GM12864 (cell line): ENCODE measurements at places on chromosomes 11 and 22.

- DNase-seq: no peak
Observed at GRCh38 chr11:70063121-70063520, 15.0 kb upstream of the ANO1 start.

GRCh38 chr11:7540830-7541555, 27.2 kb downstream of the PPFIBP2 start:
- no peak for DNase-seq

DNA sequence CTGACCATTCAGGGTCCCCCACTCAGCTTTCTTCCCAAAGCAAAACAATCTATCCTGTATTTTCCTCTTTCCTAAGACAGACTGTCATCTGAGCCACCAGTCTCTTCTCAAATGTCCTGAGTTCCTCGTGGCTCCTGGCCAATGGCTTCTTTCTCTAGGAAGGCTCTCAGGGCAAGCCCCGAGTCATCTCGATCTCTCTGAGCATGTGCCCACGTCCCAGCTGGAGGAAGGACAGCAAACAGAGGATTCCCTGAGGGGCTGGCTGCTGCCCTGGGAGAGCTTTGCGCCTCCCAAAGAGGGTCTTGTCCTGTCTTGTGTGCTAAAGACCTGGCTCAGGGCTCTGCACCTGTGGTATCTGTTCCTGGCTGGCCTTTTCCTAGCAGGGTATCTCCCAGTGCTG, 8.3 kb downstream of the SLC37A2 start:
- no peak for DNase-seq

DNA sequence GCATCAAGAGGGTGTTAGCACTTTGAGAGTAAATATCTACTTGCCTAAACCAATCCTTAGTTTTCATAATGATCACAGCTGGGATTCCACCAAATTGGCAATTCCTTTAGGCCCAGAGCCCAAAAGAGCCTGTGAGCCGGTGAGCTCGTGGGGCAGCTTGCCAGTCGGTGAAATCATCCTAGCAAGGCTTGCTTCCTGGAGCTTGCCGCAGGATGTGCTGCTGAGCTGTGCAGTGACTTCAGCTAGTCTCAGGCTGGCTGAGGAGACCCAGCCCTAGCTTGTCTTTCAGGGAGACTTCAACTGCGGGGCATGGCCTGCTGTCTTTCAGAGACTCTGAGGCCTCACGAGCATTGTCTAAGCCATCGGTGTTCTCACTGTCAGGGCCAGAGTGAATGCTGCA, 73.6 kb upstream of the SUSD2 start:
- DNase-seq: no peak

DNA sequence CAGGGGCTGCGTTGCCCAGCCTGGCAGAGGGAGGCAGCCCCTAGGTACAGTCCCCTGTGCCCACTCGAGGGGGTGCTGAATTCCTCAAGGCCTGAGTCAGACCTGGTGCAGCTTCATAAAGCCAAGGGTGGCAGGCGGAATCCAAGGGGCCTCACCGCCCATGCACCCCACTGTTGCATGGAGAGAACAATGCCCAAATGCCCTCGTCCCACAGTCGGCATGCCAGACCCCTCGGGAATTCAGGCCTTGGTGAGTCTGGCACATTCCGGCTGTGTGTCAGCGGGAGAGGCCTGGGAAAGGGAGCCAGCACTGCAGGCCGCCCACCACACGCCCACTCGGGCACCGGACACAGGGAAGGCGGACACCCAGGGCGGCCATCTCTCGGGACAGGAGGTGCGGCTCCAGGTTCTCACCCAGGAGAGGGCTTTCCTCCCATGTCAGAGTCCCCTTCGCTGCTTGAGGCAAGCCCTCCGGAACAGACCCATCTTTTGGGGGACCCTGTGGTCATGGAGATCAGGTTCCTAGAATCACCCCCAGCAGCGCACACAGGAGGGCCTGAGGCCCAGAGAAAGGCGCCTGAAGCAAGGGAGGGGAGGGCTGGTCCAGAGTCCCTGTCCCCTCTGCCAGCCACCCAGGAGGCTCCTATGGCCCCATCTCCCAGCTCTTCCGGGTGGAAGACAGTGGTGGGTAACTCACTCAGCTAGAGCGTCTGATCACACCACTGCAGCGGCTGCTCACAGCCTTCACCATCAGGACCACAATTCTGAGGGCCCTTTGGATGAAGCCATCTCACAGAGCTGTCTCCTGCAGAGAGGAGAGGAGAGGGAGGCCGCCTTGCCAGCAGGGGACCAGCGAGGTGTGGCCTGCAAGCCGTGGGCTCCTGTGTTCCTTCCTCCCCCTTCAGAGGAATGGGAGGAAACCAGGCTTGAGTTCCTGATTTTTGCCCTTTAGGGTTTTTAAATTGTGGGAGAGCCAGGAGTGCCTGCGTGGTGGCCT, 31.6 kb upstream of the KCNQ1OT1 start:
- DNase-seq: no peak

DNA sequence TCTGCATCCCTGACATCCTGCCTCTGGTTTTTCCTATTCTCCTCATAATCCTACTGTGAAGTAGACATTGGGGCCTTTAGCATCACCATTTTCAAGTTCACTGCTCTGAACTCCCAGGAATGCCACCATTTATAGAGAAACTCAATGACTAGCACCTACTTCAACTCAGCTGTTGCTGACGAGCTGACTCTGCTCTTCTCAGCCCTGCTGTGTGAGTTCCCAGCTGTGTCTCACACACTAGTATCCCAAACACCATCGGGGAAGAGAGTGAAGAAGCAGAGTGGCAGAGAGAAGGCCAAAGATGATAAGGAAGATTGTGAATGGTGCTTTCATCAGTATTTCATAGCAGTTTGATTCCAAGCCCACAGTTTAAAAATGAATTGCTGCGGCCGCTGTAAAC, 71.9 kb downstream of the PLEKHA7 start:
- DNase-seq: no peak

GRCh38 chr11:2892215-2892966, 6.8 kb upstream of the CDKN1C start:
- no peak for DNase-seq

DNA sequence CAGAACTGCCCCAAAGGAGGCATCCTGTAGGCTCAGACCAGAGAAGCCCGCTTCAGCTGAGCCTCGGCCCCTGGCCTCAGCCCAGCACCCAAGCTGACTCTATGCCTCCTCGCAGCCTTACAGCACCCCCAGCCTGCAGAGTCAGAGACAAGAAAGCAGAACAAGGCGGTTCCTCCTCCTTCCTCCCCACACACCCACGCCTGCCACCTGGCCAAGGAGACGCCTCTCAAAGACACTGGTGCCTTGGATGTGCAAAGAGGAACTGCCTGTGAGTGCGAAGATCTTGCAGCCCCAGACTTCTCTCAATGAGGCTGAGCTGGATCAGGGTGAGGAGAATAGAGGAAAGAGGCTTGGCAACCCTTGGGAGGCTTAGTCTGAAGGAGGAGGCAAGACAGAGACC, 60.2 kb downstream of the PDE2A start:
- peak; percentile 48 for DNase-seq

DNA sequence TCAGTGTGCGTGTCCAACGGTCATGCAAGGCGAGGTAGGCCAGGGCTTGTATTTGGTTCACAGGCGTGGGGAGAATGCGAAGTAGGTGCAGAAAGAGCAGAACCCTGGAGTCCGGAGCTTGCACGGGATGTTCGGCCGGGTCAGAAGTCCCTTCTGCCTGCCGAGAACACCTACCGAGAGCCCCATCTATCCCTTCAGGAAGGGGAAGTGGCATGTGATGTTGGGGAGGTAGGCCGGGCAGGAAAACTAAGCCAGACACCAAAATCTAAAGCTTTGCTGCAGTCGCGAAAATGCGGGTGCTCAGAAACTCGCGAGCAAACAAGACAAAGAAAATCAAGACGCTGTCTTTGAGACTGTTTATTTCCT, 435 bp upstream of the TAF6L start:
- no peak for DNase-seq

GRCh38 chr11:95790933-95791708, 823 bp downstream of the CEP57 start:
- peak; percentile 59 for DNase-seq
